ENCODE measurements at places on chromosomes 12 and 14.
A peak's percentile ranks its signal among the peaks of the same experiment; 100 is the strongest.

GRCh38 chr12:82279536-82280058 is 78.6 kb downstream of the CCDC59 start:
- DNase-seq = no peak

GRCh38 chr12:46647034-46647433 is 178.8 kb downstream of the SLC38A4 start:
- DNase-seq = no peak

GRCh38 chr14:77843195-77843594 is 43.3 kb downstream of the ADCK1 start:
- DNase-seq = no peak

- DNase-seq = no peak
These were observed 56.4 kb downstream of the RASSF9 start for GRCh38 chr12:85779768-85780167.

DNA sequence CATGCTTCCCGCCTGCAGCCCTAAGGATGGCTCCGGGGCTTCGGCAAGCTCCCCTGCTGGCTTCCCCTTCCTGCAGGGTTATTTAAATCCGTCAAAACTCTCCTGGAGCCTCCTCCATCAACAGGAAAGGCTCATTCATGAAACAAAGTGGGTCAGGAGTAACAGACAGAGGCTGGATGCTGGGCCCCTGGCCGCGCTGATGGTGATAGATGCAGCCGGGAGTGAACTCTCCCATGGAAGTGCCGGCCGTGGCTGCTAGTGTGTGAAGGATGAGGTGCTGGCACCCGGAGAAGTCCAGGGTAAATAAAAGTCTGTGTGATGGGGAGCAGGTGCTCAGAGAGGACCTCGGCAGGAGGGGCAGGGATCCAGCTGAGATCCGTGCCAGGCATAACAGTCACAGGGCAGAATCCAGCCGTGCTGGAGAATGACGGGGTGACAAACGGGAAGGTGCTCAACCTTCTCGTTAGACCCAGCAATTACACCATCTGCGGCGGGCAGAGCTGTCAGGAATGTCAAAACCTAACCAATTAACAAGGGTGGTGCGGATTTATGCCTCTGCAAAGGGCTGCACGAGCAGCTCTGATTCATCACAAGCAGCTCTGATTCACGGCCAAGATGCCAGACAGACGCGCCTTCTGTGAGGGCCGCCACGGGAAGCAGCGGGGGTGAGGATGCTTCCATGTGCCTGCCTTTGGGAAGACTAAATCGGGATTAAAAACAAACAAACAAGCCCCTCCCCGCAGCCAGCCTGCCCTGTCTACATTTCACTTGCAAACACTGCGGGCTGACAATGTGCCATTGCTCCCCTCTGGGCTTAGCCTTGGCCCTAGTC is 55.6 kb downstream of the SYNE3 start:
- DNase-seq = no peak

GRCh38 chr12:110088936-110089335 is 35.2 kb upstream of the IFT81 start:
- no peak for DNase-seq

DNA sequence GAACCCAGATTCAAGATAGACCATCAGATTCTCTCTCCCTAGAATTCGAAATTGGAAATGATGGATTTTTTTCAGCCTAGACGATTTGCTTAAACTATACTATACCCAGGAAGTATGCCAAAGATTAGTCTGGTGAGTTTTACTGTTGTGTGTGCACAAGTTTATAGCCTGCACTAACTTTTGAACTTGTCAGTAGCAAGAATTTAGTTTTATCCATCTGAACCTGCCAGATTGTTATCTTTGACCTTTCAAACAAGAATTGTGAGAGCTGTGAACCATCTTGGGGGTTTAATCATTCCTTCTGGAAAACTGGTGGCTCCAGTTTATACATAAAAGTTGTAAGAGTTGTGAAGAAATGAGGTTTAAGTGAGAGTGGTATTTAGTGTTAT is 243.5 kb upstream of the DAAM1 start:
- no peak for DNase-seq

DNA sequence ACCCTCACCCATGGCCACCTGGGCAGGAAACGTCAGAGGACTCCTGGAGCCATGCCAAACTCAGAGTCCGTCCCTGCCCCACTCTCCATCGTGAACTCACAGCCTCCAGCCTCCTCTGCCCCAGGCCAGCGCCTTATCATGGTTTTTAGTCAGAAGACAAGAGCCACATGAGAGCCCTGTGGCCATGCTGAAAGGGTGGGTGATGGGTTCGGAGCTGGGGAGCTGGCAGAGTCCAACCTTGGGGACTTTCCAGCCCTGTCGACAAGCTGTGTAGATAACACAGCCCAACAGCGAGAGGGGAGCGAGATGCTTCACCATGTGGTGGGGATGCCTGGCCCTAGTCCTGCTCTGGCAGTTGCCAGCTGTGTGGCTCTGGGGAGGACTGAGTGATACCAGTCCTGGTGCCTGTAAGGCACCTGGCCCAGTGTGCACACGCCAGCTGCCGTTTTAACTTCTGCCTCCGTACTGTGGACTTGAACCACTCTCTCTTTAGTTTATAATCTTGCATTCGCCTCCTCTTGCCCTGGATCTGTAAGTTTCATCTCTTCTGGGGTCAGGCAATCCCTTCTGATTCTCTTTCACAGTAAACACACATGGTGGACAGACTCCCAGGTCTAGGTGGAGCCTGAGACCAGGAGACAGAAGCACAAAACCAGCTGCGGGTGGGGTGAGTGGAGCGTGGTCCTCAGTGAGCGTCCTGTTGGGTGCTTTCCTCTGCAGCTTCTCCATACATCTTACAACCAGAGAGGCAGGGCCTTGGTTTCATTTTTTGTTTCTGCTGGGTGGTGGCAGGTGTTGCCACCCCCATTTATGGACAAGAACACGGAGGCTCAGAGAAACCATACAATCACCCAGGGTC is 55.3 kb downstream of the RIN3 start:
- no peak for DNase-seq

GRCh38 chr12:49092086-49092815 is 2.4 kb downstream of the DHH start:
- peak; percentile 96 for DNase-seq

DNA sequence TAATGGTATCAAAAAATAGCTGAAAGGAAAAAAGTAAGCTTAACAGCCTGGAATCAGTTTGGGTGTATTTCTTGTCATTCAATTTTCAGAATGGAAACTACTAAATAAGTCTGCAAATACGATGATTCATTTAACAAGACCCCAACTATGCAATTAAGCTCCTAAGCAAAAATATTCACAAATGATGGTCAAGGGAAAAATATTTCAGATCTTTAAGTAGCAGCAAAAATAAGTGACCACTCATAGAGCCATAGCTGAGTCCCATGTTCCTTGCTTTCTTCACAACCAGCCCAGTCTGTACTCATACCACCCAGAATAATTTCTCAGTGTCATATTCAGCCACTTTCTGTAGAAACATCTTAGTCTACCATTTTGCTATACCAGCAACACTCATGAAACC is 185.4 kb downstream of the PPM1H start:
- no peak for DNase-seq

GRCh38 chr12:125015680-125016310 is 22.4 kb downstream of the BRI3BP start:
- DNase-seq = no peak

- no peak for DNase-seq
These were observed 29.1 kb downstream of the FSCB start for GRCh38 chr14:44477953-44478352.

- no peak for DNase-seq
These were observed 76.1 kb upstream of the HECTD1 start for GRCh38 chr14:31283578-31284252.

DNA sequence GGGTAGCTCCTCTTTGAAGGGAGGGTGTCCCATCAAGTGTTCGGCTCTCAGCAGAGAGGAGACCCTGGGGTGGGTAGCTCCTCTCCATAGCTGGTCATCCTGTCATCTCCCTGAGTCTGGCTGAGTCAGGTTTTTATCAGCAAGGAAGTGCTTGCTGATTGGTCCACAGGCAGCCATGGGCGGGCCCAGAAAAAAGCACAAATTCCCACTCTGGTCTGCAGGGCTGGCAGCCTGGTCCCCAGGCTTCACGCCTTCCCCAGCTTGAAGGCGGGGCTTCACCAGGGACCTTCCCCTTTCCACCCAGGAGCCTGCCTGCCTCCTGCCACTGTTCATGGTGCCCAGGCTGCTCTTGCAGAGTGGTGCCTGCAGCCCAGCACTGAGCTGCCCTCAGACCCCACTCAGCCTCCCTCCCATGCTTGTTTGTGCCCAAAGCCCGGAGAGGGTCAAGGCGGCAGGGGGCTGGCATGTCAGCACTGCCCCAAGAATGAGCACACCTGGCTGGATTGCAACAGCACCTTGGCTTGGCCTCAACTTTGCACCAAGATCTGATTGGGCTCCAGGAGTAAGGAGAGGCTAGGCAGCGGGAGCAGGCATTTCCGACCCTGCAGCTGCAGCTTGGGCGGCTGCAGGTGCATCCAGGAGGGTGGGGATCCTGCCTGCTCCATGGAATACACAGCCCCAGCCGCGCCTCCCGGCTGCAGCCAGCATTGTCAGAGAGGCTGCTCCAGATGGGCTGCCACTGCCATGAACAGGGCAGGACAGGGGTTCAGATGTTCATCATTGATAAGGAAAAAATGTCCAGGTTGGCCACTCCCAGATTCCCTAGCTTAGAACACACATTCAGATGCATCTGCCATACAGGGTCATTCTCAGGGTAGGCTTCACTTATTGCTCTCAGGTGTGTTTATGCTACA is 22.0 kb upstream of the WDR89 start:
- DNase-seq = no peak

DNA sequence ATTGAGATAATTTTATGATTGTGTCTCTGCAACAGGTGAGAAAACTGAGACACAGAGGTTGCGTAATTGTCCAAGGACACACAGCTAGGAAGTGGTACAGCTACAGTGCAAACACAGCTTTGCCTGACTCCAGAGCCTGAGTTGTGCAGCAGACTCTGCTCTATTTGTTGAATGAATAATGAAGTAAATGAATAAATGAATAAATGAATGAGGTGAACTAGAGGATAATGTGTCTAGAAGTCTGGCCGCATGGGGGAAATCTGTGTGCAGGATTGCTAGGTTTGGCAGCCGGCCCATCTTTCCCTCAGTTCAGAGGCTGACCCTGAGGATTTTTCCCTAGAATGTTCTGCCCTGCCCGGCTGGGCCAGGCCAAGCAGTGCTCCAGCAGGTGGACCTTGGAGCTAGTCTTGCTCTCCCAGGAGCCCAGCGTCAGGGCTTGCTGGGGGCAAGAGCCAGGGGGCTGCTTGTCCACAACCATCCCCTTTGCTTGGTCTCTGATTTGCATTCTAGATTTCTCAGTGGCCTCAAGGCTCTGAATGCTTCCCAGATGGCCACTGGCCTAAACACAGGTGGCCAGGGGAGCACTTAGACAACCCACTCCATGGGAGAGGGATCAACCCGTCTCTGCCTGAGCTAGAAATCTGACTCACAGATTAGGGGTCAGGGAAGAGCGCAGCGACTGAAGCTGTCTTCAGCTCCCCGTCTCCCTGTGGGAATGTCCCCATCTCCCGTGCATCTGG is 225.2 kb downstream of the C12orf75 start:
- DNase-seq = no peak

DNA sequence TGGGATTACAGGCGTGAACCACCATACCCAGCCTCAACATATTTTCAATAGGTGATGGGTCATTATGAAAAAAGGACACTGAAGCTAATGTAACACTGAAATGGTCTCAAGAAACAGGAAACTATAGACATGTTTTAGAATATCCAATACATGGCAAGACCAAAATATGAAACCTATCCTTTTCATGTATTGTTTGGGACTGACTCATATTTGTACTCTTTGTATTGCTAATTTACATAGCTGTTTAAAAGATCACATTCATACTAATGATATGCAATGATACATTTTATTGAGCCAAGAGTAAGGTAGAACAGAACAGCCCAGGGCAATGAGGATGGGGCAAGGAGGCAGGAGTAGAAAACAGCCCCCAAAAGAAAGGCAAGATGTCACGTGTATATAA is 32.6 kb downstream of the RESF1 start:
- no peak for DNase-seq

- no peak for DNase-seq
These were observed 68.6 kb downstream of the MARK3 start for GRCh38 chr14:103453791-103454190.

- DNase-seq = no peak
These were observed 2.5 kb downstream of the SLC38A1 start for GRCh38 chr12:46266382-46266791.

DNA sequence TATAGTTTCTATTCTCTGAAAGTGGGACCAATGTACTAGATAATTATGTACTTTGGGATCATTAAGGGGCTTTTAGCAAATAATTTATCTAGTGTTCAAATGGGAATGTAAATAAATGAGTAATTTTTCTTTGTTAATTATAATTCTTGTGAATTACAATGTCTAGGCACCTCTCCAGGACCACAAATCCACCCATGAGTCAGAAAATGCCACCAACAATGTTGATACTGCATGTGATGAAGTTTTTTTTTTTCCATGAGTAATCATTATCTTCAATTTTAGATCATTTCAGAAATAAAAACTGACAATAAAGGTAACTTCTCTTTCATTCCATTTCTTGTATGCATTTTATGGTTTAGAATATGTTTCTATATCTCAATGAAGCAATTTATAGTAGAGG is 470.3 kb downstream of the VRK1 start:
- no peak for DNase-seq

DNA sequence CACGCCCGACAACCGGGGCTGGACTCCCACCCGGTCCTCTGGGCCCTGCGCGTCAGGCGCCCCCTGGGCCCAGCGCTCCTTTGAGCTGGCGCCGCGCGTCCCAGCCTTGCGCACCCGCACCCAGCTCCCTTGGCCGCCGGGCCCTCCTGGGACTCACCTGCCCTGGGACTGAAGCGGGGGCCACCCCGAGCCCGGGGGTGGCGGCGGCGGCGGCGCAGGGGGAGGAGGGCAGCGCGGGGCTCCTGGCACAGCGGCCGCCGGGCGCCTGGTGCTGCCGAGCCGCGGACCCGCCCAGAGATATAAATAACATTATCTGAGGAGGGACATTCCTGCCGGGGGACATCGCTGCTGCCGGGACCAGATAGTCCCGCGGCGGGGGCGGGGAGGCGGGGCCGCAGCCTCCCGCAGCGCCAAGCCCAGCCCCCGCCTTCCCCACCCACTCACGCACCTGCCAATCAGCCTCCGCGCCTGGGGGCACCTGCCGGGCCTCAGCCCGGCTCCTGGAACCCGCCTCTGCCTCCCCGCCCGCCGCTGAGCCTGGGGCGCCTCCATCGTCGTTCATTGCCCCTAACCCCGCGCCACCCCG is at the start of gene SPTB:
Gene SPTB, minus strand, starts transcription at position 273 of the 586 bp plus-strand sequence. CDS start 56,813 bp downstream, outside the sequence.
- peak; percentile 23 for DNase-seq

DNA sequence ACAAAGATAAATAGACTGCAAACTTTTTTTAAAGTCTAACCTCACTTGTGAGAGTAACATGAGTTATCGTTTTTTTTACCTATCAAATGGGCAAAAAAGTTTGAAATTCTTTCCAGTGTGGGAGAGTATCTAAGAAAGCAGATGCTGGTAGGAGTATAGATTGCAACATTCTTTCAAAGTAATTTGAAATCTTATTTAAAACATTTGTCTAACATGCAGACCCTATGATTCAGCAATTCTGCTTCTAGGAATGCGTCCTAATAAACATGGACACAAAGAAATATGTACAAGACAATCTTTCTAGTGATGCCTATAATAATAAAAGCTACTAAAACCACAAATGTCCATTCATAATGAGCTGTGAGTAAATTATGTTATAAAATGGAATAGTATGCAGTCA is 110.4 kb upstream of the TMCC3 start:
- DNase-seq = no peak

GRCh38 chr12:62426089-62426488 is 40.5 kb upstream of the MON2 start:
- DNase-seq = no peak

GRCh38 chr12:89140602-89141238 is 211.6 kb downstream of the DUSP6 start:
- no peak for DNase-seq
